ENCODE measurements at places on chromosomes 7 and 10.

DNA sequence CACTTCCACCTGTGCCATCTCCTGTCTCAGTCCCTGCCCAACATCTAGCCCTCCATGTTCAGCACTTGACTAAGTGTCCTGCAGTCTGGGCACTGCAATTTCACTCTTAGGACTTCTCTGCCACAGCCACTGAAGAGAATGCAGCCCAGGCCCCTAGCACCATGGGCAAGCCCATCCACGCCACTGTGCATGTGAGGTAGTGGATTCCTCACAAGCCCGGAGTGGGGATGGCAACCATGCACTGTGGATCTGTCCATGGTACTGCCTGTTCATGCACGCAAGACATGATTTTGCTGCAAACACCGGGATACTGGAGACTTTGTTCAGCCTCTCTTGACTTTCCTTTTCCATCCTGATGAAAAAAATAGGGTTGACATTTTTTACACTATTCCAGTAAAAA lies 12.3 kb downstream of the DDC start:
- DNase-seq = no peak

DNA sequence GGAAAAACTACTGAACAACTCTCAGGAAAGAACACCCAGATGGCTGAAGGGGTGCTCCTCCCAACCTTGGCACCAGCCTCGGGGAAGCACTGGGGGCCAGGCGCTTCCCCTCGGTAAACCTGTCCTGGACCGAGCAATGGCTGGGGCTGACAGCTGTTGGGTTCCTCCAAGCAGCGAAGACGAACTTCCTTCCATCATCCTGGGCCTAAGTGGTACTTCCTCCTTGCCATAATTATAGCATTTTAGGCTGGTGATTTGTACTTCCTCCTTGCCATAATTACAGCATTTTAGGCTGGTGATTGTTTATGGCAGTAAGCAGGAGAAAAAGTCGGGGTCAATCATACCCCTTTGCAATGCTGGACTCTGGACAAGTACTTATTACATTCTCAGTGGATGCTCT lies 69.3 kb downstream of the MYOF start:
- DNase-seq = no peak

- DNase-seq = no peak
Measured at GRCh38 chr7:765383-765782, 38.3 kb upstream of the PRKAR1B start.

DNA sequence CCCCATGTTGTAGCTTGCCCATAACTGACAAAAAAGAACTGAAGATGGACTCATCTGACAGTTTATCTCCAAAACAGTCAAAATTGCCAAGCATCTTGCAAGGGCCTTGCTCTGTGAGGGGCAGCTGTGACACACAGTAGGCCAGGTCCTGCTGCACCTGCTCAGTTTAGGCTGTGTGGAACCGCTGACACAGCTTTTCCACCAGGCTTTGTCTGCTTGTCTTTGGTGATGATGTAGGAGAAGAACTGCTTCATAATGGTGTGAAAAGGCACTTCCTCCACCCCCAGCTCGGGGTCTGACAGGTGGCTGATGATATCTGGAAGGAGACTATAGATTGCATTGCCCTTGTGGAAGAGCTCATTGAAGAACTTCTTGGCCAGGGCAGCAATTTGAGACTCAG lies 92.6 kb downstream of the NPSR1 start:
- no peak for DNase-seq

GRCh38 chr10:88289342-88289741 lies 293.8 kb downstream of the RNLS start:
- DNase-seq = no peak

GRCh38 chr7:20275637-20276036 lies 55.1 kb upstream of the ITGB8 start:
- no peak for DNase-seq

DNA sequence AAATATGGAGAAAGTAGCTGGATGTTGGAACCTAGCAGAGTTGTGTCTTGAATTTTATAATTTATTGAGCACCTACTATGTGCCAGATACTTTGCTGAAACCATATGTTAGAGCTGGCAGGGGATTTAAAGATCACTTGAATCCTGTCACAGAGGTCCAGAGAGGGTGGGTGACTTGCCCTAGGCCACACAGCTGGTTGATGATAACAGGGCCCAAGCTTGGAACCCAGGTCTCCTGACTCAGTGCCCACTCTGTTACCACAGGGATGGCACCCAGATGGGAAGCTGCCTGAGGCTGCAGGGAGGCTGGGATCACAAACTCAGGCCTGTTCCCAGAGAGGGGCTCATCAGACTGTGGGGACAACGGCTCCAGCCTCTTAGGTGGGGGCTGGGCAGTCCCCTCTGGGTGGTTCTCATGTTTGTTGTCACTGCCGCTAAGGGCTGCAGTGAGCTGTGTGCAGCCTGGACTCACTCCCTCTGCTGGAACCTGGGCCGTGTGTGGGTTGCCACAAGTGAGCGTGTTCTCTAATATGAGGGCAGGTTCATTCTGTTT lies 18.6 kb downstream of the GOLGA7B start:
- DNase-seq = no peak

DNA sequence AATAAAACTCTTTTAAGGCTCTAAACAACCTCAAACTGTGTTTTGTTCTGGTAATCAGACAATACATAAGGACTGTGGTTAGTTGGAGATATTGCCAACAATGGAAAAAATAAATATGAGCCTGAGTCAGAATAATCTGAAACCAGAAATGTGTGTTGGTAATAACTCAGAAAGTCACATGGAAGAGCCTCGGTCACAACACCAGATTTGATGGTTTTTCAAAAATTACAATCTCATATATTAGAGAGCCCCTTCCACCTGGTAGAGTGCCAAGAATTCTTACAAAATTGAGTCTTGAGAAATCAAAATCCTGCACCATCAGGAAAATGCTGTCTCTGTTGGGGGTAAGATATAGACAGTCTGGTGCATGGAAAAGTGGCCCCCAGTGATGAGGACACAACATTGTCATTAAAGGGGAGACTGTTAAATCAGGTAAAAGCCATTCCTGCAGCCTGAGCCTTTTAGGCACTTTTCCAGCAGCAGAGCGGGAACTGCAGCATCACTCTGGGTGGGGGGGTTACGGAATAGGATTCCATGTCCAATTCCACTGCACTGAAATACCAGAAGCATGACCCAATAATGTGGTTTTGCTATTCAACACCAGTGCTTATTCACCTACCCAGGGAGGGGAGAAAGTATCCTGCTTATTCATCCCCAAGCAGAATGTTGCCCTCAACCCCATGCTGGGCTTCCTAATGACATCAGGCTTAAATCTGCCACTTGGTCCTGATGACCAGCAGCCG lies 9.5 kb upstream of the ADAM12 start:
- no peak for DNase-seq

- DNase-seq = peak; percentile 82
Measured at GRCh38 chr10:133308421-133309099, at the start of the genes TUBGCP2 and ZNF511. Gene TUBGCP2, minus strand, starts transcription at chr10:133308872. Its CDS starts 5,931 bp downstream, at chr10:133302941. Gene ZNF511, plus strand, starts transcription at chr10:133308914. Its CDS starts 30 bp downstream, at chr10:133308944.

GRCh38 chr10:80406204-80406603 lies 2.1 kb upstream of the PRXL2A start:
- no peak for DNase-seq

DNA sequence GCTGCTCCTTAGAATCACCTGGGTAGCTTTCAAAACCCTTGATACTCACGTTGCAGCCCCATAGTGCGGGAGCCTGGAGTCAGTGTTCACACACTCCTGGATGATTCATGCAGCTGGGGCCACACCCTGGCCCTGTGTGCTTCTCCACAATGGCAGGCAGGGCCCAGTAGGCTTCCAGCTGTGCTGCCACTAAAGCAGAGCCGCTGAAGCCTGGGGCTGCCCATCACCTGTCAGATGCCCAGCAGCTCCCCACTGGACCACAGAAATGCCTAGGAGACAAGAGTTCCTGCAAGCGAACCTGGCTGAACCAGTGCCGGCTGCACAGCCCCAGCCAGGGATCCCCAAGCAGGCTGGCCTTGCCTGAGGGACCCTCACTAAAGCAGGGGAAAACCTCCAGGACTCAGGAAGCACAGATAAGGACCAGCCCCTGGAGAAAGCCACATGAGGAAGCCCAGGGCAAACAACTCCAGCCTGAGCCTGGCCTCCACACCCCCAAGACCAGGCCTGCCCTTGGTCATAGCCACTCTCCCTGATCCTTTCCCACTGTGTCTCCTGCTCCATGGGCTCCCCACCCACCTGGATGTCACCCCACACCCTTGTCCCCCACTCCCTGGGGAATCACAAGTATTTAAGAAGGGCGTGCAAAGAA lies 111.9 kb downstream of the GRID1 start:
- no peak for DNase-seq

- no peak for DNase-seq
Measured at GRCh38 chr10:24406809-24407483, 198.0 kb downstream of the KIAA1217 start.

GRCh38 chr7:92751902-92752901 lies 84.2 kb downstream of the CDK6 start:
- no peak for DNase-seq

DNA sequence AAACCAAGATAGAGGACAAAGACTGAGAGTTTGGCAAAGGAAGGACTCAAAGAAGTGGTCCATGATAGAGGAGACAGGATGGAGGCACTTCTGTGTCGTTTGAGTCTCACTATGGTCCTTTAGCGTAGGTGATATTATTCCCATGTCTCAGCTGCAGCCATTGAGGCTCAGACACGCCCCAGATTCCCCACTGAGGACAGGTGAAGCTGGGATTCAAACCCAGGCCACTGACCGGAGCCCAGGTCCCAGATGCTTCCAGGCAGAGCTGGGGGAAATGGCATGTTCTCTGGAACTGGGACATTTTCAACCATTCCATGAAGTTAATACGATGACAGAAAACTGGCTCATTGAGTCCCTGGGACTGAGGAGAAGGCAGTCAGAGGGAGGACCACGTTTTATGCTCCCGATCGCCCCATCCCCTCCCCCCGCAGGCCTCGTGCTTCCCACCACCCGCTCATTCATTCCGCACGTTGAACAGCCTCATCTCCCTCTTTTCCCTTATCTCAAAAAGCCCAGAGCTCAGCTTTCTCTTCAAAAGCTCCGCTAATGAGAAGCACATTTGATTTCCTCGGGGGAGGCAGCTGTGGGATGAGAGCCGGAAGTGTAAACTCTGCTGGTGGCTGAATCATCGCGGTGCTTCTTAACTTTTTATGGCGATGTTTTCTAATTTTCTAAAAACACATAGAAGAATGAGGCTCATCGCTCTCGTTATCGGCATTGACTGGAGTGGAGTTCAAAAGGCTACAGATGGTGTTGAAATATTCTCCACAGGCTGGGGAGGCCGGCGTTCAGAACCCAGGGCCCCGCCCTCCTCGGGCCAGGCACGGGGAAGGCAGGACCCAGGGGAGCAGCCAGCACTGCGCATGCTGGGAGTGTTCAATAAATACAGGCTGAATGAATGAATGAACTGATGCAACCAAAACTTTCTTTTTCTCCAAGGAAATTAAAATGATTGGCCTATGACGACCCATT lies 64.0 kb downstream of the OAT start:
- DNase-seq = peak; percentile 41

- no peak for DNase-seq
Measured at GRCh38 chr7:101869026-101869900, 51.8 kb downstream of the CUX1 start.

DNA sequence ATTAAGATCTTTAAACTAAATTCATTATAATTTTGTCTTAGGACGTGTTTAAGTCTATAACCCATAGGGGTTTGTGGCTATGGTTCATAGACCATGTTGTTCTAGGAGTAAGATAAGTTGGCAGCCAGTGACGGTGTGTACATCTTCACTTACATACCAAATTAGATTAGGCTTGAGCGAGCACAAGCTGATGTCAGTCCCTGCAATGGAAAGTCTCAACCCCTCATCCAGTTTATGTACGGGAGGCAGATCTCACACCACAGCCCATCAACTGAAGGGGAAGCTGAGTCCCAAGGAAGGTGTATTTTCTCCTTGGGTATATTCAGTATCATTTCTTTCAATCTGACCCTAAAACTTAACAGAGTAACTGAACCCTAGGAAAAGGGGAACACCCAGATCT lies 5.1 kb upstream of the SMC3 start:
- no peak for DNase-seq

DNA sequence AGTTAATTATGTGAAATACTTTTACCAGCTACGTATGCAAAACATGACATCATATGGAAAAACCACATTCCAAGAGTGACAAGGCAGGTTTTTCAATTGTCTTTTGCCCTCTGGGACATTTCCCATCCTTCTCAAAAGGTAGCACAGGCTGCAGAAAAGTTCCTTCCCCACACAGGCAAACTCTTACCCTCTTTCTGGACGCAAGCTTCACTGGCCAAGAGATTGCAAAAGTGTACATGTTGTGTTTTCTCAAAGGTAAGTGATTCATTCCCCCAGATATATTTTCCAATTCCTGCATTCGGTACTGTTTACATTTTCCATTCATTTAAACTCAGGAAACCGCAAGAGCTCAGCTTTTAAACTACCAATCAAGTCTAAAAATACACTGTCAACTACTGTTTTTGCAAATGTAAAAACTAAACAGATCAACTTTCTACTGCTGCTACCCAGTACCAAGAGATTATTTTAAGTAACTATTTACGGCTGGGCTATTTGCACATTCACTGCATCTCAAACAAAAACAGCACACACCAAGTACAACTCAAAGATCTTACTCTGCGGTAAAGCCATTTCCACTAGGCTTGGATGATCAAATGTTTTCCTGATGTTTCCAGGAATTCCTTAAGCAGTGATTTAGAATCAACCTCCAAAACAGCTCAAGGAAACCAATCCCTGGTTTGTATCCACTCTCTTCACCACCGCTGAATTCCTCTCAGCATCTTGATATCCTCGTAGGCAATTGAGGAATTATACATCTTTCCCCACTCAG lies 233.6 kb upstream of the CCDC6 start:
- no peak for DNase-seq

- no peak for DNase-seq
Measured at GRCh38 chr7:33971106-33971505, 65.8 kb downstream of the BMPER start.

- no peak for DNase-seq
Measured at GRCh38 chr10:1615186-1615954, 122.0 kb downstream of the ADARB2 start.

- no peak for DNase-seq
Measured at GRCh38 chr7:22255342-22255741, 101.6 kb downstream of the RAPGEF5 start.

DNA sequence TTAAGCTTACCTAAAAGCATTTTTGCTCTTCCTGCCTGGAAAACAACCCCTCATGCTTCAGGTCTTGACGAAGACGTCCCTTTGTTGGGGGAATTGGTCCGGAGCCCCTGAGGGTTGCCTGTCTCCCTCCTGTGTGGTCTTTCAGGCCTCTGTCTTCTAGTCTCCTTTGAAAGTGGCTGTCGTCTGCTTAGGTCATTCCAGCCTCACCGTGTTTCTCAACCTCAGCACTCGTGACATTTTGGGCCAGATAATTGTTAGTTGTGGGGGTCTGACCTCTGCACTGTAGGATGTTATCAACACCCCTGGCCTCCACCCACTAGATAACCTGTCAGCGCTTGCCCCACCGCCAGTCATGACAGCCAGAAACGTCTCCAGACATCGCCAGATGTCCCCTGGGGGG lies 219.1 kb downstream of the TCF7L2 start:
- no peak for DNase-seq

DNA sequence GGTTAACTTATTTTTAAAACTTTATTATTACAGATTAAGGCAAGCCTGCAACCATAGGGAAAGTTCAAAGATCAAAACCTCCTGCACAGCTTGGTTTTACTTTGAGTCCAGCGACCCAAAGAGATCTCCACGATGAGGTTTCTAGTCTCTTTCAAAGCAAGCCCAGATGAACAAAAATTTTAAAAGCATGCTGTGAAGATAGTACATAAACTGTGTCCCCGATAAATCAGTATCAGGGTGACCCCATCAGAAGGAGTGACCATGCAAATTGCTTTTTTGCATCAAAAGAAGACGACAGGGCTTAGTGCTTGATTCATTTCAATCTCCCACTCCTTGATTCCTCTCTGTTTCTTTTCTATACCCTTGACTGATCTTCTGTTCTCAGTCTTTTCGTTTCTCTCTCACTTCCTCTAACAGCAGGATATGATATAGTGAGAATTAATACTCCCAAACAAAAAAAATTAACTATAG lies 16.0 kb upstream of the DNTT start:
- no peak for DNase-seq

Data from CD4-positive, alpha-beta T cell (primary cell).